NCI-H345 (cell line): ENCODE measurements at places on chromosomes 13 and 19.

DNA sequence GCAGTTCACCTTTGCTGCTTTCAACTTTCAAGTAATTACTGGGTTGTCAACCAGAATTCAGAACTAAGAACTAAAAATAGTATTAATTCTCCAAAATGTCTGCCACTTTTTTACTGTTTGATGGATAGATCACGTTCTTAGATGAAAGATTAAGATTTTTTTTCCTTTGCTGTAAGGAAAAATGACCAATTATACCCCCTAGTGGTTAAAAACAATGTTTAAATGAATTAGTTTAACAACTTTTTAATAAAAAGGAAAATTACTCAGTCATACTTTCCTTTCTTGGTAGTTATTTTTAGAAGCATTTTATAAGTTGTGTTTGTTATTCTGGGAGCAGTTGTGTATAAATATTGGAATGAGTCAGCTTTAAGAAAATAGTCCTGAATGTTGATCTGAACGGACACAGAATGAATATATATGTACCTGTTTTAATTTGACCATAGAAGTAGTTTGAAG is 4.6 kb downstream of the TM9SF2 start:
- no peak for DNase-seq

DNA sequence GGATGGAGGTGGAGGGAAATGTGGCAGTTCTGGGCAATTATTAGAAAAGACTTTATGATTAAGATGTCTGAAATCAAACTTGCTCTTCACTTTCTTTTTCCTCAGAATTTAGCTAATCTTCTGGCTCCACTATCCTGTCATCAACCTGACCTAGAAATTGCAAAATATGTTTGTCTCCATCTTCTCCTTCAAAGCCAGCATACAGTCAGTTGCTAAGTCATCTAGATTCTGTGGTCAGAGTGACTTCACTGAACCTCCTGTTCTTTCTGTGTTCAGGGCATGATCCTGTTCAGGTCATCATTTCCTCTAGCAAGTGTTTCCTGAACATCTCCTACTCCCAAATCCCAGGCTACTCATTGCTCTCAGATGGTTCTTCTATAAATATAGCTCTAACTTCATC is 10.8 kb upstream of the CCNA1 start:
- no peak for DNase-seq

DNA sequence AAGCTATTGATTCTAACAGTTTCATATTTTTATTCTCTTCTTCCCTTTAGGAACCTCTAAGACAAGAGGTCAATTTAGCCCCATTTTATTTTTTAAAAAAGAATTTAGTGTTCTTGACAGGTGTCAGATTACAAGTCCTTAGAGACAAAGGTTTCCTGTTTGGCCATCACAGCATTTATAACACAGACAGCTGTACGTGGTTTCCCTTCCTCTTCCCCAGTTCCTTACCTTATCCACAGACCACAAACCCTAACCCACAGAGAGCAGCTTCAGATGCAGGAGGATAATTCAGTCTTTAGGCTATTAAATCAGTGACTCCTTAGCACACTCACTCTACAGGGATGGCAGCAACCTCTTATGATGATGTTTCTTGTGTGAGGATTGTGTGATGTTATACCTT is 1210.1 kb downstream of the DIAPH3 start:
- DNase-seq = no peak

DNA sequence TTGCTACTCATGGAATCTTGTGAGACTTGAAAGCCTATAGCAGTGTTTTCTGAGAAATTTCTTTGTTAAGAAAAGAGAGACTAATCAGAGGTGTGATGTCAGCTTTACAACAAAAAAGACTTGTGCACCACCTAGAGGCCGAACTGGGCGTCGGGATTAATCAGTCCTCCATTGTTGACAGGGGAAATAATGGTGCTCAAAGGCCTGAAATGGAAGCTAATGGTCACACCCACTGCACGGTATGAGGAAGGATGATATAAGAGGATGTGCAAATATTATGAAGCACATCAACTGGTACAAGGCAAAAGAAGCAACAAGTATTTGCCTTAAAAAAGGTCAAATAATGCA is 480.2 kb upstream of the MIR17HG start:
- peak; percentile 71 for DNase-seq

GRCh38 chr13:110330491-110331011 is 23.5 kb downstream of the COL4A2 start:
- DNase-seq = no peak

DNA sequence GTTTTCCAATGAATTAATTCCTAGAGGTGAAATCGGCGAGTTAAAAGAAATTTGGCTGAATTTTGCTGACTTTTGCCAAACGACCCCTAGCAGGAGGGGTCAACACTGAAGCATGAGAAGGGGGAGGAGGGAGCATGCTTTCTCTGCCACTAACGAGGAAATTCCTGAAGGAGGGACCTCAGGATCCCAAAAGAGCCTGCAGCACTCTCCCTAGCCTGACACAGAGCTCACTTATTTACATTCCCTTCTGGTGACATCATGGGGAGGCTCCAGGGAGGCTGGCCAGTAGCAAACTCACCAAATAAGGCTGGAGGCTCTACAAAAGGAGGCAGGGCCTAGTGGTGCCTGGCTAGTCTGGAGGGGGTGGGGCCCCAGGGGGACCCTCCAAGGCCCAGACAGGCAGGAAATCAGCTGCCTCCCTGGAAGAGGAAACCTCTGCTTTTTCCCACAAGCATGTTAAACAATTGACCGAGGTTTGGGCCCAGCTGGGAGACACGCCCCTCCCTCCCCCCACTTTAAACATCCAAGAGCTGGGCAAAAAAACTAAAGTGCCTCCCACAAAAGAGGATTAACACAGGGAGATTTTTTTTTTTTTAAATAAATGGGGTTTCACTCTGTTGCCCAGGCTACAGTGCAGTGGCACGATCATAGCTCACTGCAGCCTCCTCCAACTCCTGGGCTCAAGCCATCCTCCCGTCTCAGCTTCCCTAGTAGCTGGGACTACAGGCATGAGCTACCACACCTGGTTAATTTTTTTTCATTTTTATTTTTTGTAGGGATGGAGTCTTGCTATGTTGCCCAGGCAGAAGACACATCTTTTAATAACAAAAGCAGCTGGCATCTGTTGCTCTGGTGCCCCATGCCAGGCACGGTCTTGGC is 2.1 kb downstream of the DAPK3 start:
- peak; percentile 51 for DNase-seq

- DNase-seq = no peak
Measured at GRCh38 chr13:26325876-26326275, 71.9 kb downstream of the CDK8 start.

- DNase-seq = no peak
Measured at GRCh38 chr19:4704317-4704673, 19.3 kb downstream of the DPP9 start.

DNA sequence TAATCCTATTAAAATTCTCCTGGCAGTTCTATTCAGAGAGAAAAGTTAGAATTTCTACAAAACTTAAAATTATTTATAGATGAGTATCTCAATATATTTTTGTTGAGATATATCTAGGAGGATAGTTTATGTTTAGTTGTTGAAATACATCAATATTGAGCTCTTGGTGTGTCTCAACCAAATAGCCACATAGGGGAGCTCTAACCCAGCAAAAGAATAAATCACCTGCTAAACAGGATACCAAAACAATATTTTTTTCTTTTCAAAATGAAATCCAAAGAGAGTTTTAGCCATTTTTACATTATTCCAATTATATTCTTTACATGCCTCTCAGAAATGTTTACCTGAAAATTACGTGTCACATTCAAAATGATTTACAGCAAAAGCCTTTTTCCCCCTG is 954.7 kb downstream of the SLITRK6 start:
- peak; percentile 33 for DNase-seq
